Uterus (tissue), 4 donors: ENCODE measurements at places on chromosomes 1 and 21. TPM values are rescaled to one million over a fixed set of nuclear protein-coding genes. Genes with fewer than 3 reads are reported as not detected.

DNA sequence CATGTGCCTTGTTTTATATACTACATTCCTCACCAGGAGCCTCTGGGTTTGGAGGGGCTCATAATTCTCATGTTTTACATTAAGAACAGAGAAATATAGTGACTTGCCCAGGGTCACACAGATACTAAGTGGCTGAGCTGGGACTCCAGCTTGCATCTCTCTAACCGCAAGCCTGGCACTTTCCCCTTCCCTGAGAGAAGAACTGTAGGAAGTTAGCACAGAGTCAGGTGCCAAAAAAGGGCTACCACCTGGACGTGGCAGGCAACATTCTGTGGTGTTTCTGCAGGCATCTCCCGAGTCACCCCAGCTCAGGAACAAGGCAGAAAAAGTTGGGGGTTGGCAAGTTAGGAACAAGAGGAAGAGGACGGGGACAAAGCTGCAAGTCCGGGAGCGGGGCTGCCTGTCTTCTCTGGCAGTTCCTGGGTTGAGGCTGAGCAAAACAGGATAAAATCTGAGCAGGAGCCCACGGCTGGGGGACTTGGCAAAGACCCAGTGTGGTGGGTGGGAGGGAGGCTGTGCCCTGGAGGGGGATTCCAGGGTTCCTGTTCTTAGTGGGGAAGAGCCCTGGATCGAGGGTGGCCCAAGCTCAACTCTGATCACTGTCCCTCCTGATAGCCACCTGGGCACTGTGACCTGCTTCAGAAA lies 9.8 kb downstream of the PLA2G5 start:
- H3K36me3 ChIP-seq: no peaks in the 10 kb centered on the region
- no peak for DNase-seq
- no peak overlapping the region for H3K27ac ChIP-seq
- no peaks in the 10 kb centered on the region for H3K4me1 ChIP-seq

GRCh38 chr1:15336866-15337265 lies 72.8 kb upstream of the EFHD2 start:
- no peaks in the 10 kb centered on the region for H3K27me3 ChIP-seq
- no peaks in the 10 kb centered on the region for H3K36me3 ChIP-seq
- no peak overlapping the region for H3K4me3 ChIP-seq

- no peaks in the 10 kb centered on the region for H3K27me3 ChIP-seq
- no peaks in the 10 kb centered on the region for H3K36me3 ChIP-seq
- H3K27ac ChIP-seq: no peak overlapping the region
- DNase-seq: no peak
- H3K4me3 ChIP-seq: no peak overlapping the region
Observed at GRCh38 chr1:92262516-92262915, 36.3 kb downstream of the GLMN start.

GRCh38 chr1:197083474-197083873 lies 16.4 kb upstream of the F13B start:
- H3K4me3 ChIP-seq: no peak overlapping the region
- no peak overlapping the region for H3K27ac ChIP-seq
- H3K36me3 ChIP-seq: no peaks in the 10 kb centered on the region
- no peaks in the 10 kb centered on the region for H3K4me1 ChIP-seq
- H3K27me3 ChIP-seq: no peaks in the 10 kb centered on the region

DNA sequence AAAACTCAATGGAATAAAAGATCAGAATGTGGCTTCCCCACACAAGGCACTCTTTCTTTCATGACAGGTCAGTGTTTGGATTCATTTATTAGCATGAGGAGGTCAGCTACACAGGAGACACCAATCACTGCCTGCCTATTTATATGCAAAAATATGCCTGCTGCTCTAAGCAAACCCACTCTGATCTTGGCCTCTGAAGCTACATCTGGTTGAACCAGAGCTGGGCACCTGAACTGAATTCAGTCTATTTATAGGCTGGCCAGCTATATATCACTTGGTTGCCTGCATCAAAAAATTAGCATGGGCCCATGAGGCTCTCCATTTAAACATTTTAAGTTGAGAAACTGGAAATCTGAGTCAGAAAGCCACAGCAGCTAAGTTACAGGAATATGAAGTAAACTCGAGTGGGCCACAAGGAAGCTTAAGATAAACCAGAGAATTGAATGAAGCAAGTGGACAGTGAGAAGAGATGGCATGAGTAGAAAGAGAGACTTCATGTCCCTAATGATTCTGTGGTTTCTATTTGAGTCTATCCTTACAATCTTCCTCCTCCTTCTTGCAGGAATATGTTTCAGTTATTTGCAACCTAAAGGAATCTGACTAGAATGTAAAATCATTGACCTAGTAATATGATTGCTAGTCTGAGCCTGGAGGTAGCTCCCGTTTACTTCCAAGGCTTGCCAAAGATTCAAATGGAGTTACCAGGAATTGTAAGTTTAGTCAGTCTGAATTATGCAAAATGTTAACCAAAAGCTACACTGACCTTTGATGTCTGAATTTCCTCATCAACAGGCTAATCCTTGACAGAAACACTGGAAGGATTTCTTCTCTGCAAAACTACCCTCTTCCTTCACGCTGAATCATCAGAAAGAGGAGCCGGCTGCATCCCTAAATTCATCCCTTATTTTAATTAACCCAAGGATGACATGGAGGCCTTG lies 17.7 kb downstream of the DDAH1 start:
- H3K36me3 ChIP-seq: no peaks in the 10 kb centered on the region
- no peaks in the 10 kb centered on the region for H3K27me3 ChIP-seq

DNA sequence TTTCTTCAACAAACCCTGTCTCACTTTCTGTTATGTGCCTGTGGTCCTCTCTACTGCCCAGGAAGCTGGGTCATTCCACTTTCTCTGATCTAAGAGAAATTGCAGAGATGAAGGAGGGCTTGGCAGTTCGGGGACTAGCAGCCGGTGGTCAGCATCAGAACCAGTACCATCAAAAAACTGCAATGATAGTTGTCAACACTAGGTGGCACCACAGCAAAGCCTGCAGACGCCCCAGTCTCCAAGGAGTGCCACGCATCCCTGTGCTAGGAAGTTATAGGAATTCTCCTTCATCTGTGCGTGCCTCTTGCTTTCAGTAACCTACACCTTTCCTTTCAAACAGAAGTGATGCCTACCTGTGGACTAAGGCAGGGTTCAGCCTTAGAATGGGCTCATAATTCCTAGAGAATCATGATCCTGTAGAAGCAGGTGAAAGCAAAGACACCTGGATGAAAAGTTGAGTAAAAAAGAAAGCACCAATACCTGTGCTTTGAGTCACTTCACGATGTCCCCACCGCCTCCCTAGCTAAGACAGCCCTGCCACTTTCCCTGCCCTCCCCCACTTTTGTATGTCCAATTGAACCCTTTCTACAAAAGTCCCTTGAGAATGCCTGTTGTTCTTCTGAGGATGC lies 129.2 kb downstream of the ADAMTS1 start:
- peak; percentile 25 for DNase-seq
- H3K36me3 ChIP-seq: no peaks in the 10 kb centered on the region
- no peaks in the 10 kb centered on the region for H3K27me3 ChIP-seq
- no peaks in the 10 kb centered on the region for H3K4me1 ChIP-seq

DNA sequence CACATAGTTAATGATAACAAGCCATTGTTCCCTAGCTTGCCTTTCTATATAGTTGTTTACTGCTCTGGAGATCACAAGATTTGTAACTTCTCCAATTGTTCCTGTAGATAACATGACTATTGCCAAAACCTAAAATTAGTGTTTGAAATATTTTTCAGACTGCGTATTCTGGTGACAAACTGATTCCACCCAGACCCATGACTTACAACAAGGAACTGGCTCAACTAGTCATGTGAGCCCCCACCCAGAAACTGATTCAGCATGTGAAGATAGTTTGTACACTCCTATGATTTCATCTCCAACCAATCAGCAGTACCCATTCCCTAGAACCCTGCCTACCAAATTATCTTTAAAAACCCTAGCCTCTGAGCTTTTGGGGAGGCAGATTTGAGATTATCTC lies 131.4 kb upstream of the BCL9 start:
- no peak overlapping the region for H3K4me3 ChIP-seq
- no peak overlapping the region for H3K27ac ChIP-seq
- no peaks in the 10 kb centered on the region for H3K36me3 ChIP-seq
- no peak for DNase-seq
- no peaks in the 10 kb centered on the region for H3K27me3 ChIP-seq

DNA sequence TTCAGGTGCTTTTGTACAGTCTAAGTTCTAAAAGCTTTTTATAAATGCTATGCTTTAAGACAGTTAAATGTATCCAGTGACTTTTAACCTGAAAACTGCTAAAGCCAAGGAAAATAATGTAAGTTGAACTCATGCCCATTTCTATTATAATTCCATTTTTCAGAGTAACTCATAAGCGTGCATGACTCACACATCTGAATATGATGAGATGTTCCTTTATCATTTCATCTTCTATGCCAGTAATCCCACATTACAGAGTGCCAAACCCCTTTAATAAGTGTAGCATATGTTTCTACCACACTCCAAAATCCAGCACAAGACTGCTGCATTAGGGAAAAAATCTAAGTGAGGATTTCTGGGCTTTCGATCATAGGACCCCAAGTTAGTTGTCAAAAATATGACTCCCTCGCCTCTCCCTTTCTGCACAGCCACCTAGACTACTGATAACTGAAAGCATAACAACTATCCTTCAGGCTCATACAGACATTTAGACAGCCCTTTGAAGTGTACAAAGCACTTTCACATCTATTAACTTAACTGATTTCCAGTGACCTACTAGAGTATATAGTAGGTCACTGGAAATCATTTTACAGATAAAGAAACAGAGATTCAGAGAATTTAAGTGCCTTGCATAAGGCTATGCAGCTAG lies 45.3 kb downstream of the JAK1 start:
- H3K4me3 ChIP-seq: no peak overlapping the region
- no peaks in the 10 kb centered on the region for H3K27me3 ChIP-seq
- no peak for DNase-seq
- H3K4me1 ChIP-seq: no peaks in the 10 kb centered on the region
- H3K27ac ChIP-seq: no peak overlapping the region
- H3K36me3 ChIP-seq: no peaks in the 10 kb centered on the region

GRCh38 chr1:25568090-25568833 lies 24.9 kb downstream of the LDLRAP1 start:
- no peaks in the 10 kb centered on the region for H3K27me3 ChIP-seq
- peaks cover 12% of the 10 kb centered on the region for H3K4me1 ChIP-seq
- H3K4me3 ChIP-seq: no peak overlapping the region
- peak overlapping the region; percentile 87 for H3K27ac ChIP-seq

The TTLL7 gene
- 26.1 TPM for total RNA-seq

DNA sequence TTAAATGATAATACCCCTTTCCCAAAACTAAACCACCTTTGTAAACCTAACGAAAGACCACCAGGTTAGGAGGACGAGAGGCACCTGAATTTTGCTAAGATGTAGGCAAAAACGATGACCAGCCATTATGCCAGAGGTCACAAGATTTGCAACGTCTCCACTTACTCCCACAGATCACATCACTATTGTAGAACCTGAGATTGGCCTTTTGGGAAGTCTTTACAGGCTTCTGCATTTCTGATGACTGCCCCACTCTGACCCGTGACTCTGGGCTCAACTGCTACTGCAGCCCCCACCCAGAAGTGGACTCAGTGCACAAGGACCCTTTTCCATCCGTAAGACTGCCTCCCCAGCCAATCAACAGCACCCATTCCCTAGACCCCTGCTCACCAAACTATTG lies 36.4 kb upstream of the COL6A2 start:
- H3K4me1 ChIP-seq: peaks cover 20% of the 10 kb centered on the region
- no peaks in the 10 kb centered on the region for H3K36me3 ChIP-seq

The SPATA46 gene
- not detected for total RNA-seq

The SELP gene
- total RNA-seq: 32.3 TPM

The HCRTR1 gene
- total RNA-seq: not detected

DNA sequence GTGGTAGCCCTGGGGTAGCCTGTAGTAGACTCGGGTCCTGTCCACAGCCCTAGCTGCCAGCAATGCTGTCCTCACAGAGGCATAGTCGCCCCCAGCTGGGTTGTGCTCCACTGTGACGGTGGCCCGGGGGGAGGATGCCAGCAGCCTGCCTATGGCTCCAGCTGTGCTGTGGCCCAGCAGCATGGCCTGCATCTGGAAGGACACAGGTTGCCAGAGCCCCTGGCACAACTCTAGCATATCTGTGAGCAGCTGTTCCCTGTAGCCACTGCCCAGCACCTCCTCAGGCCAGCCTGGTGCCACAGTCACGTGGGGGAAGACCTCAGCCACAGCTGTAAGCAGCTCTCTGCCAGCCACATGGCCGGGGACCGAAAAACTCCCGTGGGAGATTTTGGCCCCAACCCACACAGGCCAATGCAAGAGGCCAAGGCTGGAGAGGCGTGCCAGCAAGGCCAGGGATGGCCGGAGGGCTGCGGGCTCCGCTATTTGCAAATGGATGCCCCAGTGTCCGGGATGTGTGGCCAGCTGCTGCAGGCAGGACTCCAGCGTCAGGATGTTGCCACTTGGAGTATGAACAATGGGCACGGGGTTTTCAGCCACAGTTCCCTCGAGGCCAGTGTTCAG lies 13.9 kb downstream of the FAM151A start:
- no peaks in the 10 kb centered on the region for H3K4me1 ChIP-seq
- no peaks in the 10 kb centered on the region for H3K27me3 ChIP-seq
- H3K36me3 ChIP-seq: no peaks in the 10 kb centered on the region
- H3K27ac ChIP-seq: no peak overlapping the region
- H3K4me3 ChIP-seq: no peak overlapping the region
- DNase-seq: no peak

- no peaks in the 10 kb centered on the region for H3K27me3 ChIP-seq
- no peak overlapping the region for H3K27ac ChIP-seq
- no peaks in the 10 kb centered on the region for H3K36me3 ChIP-seq
- H3K4me3 ChIP-seq: no peak overlapping the region
- no peaks in the 10 kb centered on the region for H3K4me1 ChIP-seq
Observed at GRCh38 chr1:204232526-204232925, 18.7 kb upstream of the GOLT1A start.

DNA sequence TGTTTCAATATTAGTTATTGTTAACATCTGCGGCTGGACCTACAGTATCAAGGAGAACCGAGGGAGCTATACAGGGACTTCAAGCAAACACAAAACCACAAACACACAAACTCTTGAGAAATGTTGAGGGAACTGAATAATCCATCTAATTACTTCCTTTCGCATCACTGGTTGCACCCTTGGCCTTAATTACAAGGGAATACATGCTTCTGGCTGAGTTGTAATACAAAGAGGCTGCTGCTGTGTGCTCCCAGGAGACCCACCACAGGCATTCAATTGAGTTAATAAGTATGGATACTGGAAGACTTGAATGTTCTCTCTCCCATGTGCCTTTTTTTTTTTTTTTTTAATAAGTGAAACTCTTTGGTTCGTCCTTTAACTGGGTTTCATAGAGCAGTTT lies 16.8 kb upstream of the SMYD2 start:
- no peaks in the 10 kb centered on the region for H3K4me1 ChIP-seq
- peaks cover 21% of the 10 kb centered on the region for H3K27me3 ChIP-seq

The IRF6 gene
- 4.9 TPM for total RNA-seq

The NUP210L gene
- total RNA-seq: not detected

GRCh38 chr1:203556047-203556851 lies 62.3 kb downstream of the OPTC start:
- H3K36me3 ChIP-seq: no peaks in the 10 kb centered on the region
- peak; percentile 93 for DNase-seq
- no peak overlapping the region for H3K4me3 ChIP-seq

The CD34 gene
- total RNA-seq: 120 TPM

The ZCCHC17 gene
- 24.2 TPM for total RNA-seq

DNA sequence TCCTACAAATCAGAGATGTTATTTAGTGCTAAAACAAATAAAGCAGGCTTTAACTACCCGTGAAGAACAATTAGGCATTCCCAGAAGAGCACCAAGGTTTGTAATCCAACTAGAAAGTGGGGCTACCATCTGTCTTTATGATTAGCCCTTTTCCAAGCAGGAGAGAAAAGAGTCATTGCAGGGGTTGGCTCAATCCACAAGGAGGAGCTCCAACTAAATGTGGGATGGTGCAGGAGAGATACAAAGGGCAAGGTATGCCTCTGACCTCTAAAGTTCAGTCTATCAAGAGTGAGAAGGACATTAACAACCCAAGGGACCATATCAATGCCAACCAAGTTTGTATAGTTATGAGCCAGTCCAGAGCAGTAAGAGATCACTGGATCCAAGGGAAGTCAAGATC lies 382.7 kb upstream of the DUSP10 start:
- no peaks in the 10 kb centered on the region for H3K27me3 ChIP-seq
- no peak overlapping the region for H3K27ac ChIP-seq
- no peaks in the 10 kb centered on the region for H3K36me3 ChIP-seq
